Urinary bladder (tissue), 4 donors: ENCODE measurements at places on chromosomes 4 and X. TPM values are rescaled to one million over a fixed set of nuclear protein-coding genes. Genes with fewer than 3 reads are reported as not detected.

HAND2 gene
- 75.1 TPM for polyA plus RNA-seq

SPANXC gene
- polyA plus RNA-seq, result not detected

RAB33A gene
- 2.4 TPM for polyA plus RNA-seq

TLR6 gene
- 0.58 TPM for polyA plus RNA-seq

COL4A5 gene
- 59.3 TPM for polyA plus RNA-seq

SERTM2 gene
- 0.16 TPM for polyA plus RNA-seq

PLXNA3 gene
- polyA plus RNA-seq, result 10.1 TPM

LONRF3 gene
- polyA plus RNA-seq, result 7.4 TPM
